ENCODE measurements at places on chromosomes 5 and 9.
A peak's percentile ranks its signal among the peaks of the same experiment; 100 is the strongest.

- DNase-seq = no peak
Measured at GRCh38 chr5:2030131-2030530, 147.4 kb upstream of the IRX4 start.

- DNase-seq = no peak
Measured at GRCh38 chr9:130159915-130160670, 12.1 kb upstream of the NCS1 start.

DNA sequence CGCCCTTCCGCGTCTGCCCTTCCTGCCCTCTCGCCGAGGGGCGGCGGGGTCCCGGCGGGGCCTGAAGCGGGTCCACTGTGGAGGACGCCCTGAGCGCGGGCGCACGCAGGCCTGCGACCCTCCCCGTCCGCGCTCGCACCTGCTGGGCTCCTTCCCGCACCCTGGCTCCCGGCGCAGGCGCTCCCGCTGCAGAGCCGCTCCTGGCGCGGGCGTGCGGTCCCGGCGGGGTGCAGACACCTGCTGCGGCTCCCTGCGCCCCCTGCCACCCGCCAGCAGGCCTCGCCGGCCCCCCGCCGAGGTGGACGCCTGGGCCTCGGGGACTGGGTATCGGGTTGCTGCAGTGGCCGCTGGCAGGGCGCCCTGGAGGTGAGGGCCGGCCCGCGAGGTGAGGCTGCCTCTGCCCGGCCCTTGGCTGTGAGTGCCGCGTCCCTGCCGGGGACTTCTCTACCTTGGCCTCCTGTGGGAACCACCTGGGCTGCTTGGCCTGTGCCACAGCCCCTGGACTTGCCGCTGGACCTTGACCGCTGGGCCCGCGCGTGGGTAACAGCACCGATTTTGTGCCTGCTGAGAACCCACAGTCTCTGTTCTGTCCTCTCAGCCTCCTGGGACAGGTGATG, 627 bp downstream of the ARRDC1 start:
- no peak for DNase-seq

DNA sequence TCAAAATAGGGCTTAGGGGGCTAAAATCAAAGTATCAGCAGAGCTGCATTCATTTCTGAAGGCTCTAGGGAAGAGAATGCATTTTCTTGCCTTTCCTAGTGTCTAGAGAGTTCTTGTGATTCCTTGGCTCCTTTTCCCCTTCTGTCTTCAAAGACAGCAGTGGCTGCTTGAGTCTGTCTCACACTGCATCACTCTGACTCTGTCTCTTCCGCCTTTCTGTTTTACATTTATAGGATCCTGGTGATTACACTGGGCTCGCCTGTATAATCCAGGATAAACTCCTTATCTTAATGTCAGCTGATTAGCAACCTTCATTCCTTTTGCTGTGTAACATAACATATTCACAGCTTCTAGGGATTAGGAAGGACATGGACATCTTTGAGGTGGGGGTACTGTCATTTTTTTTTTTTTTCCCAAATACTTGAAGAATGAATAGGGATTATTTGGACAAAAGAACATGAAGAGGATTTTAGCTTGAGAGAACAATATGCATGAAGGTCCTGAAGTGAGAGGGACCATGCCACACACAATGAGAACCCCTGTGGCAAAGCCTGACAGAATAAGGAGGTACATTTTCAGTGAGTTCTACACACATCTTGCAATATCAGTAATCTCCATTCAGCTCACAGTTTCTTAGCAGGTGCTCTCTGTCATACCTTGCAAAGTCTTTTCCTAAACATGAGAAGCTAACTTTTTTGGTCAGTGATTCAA, 267.6 kb downstream of the FAM170A start:
- DNase-seq = no peak

GRCh38 chr5:142888469-142889085, 118.4 kb downstream of the ARHGAP26 start:
- DNase-seq = peak; percentile 18

- DNase-seq = no peak
Measured at GRCh38 chr5:68378204-68378820, 162.8 kb downstream of the PIK3R1 start.

GRCh38 chr9:129945314-129945713, 97.7 kb downstream of the FNBP1 start:
- DNase-seq = no peak

GRCh38 chr5:75023368-75024159, 28.8 kb downstream of the GCNT4 start:
- no peak for DNase-seq

DNA sequence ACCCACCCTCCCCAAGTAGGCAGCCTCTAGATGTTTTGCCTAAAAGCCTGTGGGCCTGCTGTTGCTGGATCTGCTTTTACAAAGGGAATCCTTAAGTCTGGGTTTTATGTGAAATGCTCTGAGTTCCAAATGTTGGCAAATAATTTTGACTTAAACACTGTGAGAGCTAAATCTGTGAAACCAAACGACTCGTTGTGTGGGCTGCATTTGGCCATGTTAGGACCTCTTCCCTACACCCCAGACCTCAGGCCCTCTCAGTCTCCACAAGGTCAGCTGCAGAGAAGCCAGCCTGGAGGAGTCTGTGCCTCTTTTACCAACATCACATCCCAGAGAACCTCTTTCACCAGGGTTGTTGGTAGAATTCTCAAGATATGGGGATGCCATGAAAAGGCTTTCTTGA, 9.4 kb downstream of the LCP2 start:
- no peak for DNase-seq

GRCh38 chr5:107217721-107218130, 453.0 kb downstream of the EFNA5 start:
- no peak for DNase-seq

GRCh38 chr5:6510132-6510531, 61.5 kb downstream of the UBE2QL1 start:
- DNase-seq = no peak

DNA sequence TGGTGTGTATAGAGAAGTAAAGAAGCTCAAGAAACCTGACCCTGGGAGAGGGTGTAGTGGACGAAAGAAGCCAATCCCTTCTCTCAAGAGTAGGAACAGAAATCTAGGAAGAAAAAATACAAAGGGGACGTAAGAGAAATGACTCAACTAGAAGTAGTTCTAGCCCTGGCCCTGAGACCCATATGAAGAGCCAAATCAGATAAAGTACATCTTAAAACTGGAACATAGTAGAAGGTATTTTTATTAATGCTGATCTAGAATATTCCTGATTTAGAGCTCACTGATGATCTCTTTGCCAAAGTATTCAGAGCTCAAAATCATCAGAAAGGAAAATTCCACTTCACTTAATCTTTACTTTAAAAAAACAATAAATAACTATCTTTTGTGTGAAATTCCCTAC, 184.8 kb downstream of the MLLT3 start:
- no peak for DNase-seq

DNA sequence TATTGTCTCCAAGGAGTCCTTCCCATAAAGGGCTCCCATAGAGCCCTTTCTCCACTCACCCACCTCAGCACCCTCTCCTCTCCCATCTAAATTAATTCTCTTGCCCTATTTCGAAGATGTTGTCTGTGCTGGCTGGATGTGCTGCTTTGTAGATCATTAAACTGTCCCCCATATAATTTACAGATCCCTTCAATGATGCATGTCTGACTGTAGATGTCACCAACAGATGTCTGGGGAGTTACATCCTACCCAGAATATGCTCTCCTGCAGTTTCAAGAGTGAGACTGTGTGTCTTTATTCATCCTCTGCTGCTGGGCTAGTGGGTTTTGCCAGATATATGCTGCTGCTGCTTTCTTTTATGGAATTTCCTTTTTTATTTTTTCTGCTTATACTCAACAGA, 351.2 kb downstream of the MLLT3 start:
- no peak for DNase-seq

- DNase-seq = no peak
Measured at GRCh38 chr5:37875051-37875787, 35.4 kb upstream of the GDNF start.

DNA sequence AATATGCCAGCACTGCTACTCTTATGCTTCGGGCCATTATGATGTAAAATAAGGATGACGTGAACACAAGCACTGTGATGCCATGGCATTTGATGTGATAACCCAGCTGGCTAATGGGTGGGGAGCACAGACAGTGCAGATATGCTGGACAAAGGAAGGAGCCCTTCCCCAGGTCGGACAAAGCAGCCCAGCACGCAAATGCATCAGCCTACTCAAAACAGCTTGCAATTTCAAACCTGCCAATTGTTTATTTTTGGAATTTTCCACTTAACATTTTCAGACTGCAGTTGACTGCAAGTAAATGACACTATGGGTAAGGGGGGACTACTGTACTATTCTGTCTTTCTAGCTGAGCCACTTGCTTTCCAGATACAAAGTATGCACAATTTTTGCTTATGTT, 181.3 kb downstream of the DCP2 start:
- DNase-seq = no peak

- no peak for DNase-seq
Measured at GRCh38 chr5:67610186-67610912, 413.8 kb upstream of the CD180 start.

GRCh38 chr5:2276101-2276500, 393.4 kb upstream of the IRX4 start:
- DNase-seq = no peak

GRCh38 chr9:2916382-2916985, 72.6 kb upstream of the PUM3 start:
- no peak for DNase-seq

DNA sequence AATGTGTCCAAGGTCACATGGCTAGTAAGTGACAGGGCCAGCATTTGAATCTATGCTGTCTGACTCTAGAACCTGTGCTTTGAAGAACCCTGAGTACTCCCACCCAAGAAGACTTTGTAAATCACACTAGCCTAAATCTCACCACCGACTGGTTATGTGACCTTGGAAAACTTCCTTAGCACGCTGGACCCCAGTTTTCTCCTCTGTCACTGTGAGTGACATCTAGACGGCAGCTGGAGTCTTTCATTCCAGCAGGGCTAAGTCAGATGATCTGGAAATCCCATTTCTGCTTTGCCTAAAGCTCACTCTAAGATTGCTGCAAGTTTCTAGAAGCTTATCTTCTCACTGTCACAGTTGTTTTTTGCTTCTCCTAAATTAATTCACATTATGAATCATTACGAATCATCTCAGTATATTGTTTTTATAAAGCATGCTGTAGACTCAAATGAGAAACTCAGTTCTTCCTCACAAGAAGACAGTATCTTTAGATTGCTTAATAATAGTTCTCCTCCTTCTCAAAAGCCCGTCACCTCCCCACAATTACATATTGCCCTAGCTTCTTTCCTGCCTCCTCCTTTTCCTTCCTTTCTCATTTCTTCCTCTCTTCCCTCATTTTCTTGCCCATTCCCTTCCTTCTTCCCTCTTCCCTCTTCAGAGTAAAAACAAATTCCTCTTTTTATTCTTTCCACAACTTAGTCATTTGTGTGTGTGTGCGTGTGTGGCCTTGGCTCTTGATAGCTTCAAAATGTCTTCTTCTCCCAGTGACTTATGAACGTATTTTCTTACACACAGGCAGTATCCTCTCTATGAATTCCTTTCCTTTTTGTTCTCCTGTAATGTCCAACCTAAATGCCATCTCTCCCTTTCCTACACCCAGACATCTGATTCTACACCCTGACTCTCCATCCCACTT, 16.8 kb downstream of the ALDOB start:
- no peak for DNase-seq

- DNase-seq = no peak
Measured at GRCh38 chr5:6717247-6717646, 4.0 kb downstream of the TENT4A start.

DNA sequence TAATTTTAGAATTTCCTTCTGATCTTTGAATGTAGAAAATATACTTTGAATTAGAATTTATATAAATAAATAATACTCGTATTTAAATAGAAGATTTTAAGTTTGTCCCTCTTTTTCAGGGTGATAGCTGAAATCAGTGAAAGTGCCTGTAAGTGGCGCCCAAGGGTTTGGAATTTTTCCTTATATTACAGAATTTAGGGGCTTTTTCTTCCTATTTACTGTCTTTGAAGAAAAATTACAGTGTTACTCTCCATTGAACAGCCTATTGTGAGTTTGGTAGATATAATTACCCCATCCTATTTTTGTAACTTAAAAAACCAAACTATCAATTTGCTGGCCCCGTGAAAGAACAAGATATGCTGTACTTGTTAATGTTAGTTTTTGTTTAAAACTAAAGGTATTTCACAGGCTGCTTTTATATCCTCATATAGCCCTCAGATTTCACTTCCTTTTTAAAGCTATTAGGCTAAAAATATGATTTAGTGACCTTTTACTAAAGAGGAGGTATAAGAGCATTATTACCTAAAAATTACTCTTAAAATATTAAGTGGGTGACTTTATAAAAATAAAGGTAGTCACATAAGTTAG, 3.2 kb downstream of the MAP3K1 start:
- peak; percentile 26 for DNase-seq

- no peak for DNase-seq
Measured at GRCh38 chr5:61667525-61668218, 335.6 kb downstream of the ZSWIM6 start.

- peak; percentile 36 for DNase-seq
Measured at GRCh38 chr9:78132701-78133058, 101.1 kb upstream of the GNAQ start.

DNA sequence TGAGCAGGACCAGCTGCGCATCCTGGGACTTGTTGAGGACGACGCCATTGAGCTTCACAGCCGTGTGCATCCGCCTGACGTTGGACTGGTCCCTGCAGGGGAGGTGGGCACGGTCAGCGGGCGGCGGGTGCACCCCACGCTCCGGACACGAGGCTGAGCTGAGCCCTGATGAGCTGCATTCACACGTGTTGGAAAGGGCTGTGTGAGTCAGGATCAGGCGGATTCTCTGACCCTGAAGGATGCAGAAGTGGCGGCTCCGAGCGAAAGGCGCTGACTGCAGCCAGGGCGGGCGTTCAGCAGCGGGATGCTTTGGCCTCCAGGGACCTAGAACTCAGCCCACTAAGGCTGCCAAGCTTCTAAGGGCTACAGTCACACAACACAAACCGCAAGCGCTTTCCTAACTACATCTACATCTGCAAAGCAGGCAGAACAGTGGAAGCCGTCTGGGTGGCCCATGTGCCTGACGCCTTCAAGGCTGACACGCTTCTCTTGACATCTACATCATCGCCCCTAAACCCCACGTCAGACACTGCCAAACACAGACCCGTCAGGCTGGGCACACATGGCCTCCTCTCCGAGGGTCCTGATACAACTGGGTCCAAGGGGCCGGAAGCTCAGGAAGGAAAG, 44.9 kb downstream of the NKD2 start:
- no peak for DNase-seq

DNA sequence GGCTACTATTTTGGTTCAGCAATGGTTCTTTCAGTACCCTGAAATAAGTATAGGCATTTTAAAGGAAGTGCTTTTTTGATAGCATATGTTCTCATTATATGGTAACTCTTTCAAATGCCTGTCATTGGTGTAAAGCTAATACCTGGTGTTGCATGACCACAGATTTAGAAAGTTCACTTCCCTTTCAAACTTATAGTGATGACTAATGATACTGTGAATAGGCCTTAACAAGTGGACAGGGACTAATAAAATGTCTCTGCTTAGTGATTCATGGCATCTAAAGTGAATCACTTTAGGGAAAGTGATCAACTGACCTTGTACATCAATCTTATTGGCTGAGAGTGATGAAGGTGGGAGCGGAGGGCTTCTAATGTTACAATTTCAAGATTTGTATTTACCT, 21.6 kb downstream of the MRPL22 start:
- no peak for DNase-seq

Measured in hematopoietic multipotent progenitor cell treated with erythropoietin and hydrocortisone succinate and interleukin-3 and kit ligand, for 15 days (in vitro differentiated cells).